ENCODE measurements at places on chromosomes 11 and 22. TPM values are rescaled to one million over a fixed set of nuclear protein-coding genes. Genes with fewer than 3 reads are reported as not detected.

- DNase-seq: peak; percentile 72
Measured at GRCh38 chr11:18650859-18651557, 16.9 kb upstream of the SPTY2D1 start.

GRCh38 chr11:36532941-36533601 lies 23.0 kb upstream of the TRAF6 start:
- DNase-seq: no peak

DNA sequence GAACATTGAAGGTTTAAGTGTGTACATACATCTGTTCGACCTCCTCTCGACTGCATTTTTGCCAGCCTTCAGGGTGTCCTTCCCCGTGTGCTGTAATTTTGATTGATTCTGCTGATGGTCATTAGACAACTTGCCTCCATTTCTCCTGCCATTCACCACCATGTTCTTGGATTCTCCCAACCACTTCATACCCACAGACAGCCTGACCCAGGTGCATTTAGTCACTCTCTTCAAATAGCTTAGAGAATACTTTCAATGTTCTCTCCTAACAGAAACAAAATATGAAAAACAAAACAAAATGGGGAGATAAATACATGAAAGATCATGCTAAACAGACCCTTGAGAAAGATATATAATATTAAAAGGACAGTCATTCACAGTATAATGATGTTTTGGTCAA lies 23.2 kb downstream of the KMT5B start:
- DNase-seq: no peak

GRCh38 chr11:45647329-45647728 lies 18.1 kb downstream of the CHST1 start:
- DNase-seq: no peak

GRCh38 chr11:69129647-69130046 lies 26.1 kb upstream of the SMIM38 start:
- DNase-seq: no peak

DNA sequence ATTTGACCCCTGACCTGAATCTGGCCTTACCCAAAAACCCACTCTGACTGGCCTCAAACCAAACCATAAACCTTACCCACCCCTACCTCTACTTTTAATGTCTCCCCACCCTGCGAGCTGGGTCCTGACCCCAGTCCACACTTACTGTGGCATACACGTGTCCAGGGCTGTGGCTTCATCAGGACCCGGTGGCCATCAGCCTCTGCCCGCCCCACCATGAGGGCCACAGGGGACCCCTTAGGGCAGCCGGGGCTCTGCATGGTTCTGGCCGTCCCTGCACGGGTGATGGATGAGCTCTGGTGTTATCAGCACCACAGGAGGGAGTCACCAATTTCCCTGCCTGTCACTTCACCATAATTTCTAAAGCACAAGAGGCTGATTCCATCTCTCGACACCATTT lies 87.5 kb upstream of the LMO1 start:
- DNase-seq: no peak

DNA sequence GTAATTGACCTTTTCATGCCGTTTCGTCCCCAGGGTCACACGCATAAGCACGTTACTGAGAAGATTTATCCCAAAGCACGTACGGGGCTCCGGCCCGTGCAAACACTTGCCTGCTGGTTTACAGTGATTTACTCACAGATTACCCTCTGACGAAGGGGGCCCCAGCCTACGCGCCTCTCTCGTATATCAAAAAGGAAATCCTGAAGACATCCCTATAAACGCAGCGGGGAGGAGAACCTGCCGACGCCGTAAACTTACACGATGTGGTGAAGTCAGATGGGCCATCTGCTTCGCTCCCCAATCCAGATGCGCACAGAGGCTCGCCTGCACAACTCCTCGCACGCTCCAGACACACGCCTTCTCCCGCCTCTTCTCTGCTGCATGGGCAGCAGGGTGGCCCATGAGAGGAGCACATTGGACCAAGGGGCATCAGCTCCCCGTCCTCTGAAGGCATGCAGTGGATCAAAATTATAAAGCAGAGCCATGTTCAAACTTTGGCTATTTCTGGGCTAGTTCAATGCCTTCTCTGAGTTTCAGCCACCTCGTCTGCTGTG lies 123.6 kb downstream of the MN1 start:
- no peak for DNase-seq

DNA sequence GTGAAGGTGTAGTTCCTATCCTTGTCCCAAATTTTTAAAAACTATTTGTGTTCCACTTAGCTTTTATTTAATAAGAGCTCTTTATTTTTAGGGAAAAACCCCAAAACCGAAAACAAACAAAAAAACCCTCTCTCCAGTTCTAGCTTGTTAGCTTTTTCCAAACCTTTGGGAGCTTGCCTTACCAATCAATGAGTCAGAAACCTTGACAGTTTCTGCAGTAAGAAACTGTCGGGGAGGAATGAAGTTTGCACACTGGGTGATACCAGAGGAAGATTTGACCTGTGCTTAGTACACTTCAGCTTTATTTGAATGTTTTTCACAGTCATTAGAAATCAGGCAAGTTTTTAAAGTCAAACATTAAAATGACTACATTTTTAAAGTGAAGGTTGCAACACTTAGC lies 105.0 kb downstream of the FAT3 start:
- no peak for DNase-seq

DNA sequence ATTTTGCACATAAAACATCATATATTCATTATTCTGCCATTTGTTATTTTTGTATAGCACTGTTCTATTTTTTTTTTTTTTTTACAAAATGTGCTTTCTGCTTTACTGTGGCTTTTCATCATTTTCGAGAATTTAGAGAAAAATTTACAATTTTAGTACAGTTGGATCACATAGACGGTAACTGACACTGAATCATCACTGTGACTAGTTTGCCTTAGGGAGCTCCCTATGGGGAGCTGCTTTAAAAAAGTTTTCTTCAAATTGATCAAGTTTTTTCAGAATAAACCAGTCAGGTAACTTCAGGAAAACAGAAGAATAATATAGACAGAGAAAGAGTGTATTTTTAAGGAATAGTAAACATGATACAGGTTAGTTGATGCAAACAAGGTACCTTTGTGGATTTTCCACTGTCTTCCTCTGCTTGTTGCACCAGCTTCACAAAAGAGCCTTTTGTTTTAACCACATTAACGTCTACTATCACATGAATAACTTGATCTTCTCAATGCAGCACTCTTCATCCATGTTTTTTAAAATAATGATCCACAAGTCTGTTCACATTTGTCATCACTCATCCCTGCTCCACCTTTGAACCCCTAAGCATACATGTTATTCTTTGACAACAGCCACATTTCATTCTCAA lies 327.0 kb downstream of the DYNC2H1 start:
- no peak for DNase-seq

- no peak for DNase-seq
Measured at GRCh38 chr11:88480223-88480622, 142.7 kb upstream of the CTSC start.

DNA sequence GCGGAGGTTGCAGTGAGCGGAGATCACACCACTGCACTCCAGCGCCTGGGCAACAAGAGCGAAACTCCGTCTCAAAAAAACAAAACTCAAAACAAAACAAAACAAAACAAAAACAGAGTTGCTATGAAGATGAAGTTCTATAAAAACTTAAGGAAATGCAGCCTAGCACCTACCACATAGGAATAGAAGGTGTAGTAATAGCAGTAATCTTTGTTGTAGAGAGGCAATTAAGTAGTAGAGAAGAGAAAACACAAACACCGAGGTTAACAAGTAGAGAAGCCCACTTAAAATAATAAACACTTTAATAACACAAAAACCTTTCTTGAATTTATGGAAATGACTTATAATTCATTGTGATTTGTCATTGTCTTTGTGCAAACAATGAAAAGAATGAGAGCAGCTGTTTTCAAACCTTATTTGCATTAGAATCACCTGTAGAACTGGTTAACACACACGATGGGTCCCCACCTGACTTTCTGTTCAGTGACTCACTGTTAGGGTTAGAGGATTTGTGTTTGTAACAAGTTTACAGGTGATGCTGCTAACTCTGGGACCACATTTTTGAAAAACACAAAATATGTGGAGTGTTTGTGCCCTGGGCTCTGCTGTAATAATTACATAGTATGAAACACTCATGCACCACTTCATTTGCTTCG lies 43.1 kb downstream of the TYR start:
- no peak for DNase-seq

DNA sequence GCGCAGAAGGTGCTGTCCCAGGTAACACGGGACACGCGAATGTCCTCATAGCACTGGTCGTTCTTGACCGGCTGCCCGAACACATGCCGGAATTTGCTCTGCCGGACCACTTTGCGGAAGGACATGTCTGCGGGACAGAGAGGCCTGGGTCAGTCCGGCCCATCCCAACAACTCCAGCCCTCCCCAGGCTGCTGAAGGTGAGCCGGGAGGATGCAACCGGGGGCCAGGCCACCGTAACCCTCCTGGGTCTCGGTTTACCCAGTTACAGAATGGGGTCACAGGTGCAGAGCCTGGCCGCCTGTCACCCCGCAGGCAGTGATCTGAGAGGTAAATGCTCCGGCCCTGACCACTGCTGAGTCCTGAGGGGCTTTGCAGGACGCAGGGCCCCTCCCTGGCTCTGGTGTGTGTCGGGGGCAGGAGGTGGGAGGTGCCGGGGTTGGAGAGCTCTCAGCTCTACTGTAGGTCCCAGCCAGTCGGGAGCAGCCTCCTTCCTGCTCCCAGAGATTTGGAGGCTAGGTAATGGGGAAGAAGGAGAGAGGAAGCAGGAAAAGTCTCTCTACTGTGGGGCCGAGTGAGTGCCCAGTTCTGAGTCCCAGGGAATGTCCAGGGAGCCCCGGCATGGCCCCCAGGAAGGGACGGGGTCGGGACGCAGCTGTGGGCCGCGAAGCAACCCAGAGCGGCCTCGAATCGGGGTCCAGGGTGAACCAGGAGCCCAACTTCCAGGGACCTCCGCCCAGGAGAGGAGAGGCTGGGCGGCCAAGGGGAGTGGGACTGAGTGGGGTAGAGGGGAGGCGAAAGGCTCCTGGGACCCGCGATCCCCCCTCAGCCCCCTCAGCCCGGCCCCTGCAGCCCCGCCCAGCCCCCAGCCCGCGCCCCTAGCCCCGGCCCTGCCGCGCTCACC lies 522 bp downstream of the CORO1B start:
- no peak for DNase-seq

GRCh38 chr11:92411431-92411830 lies 186.8 kb downstream of the FAT3 start:
- no peak for DNase-seq

Gene FBLN1
- 580 TPM for total RNA-seq

Gene BARX2
- not detected for total RNA-seq

Gene CYB5R3
- total RNA-seq: 455 TPM

Gene POU2F3
- total RNA-seq: not detected

Gene LIN7C
- 15.1 TPM for total RNA-seq

Gene FOLR2
- total RNA-seq: 34.5 TPM

Gene MOGAT2
- not detected for total RNA-seq

Gene MPZL2
- 53.0 TPM for total RNA-seq

Gene IGSF22
- total RNA-seq: not detected

Gene ART1
- total RNA-seq: 5.6 TPM

Gene SSTR3
- total RNA-seq: not detected

Gene OR5AK2
- total RNA-seq: not detected

Gene MMP13
- not detected for total RNA-seq
